Aorta (tissue), 5 donors: ENCODE measurements at places on chromosomes 11 and 22. TPM values are rescaled to one million over a fixed set of nuclear protein-coding genes. Genes with fewer than 3 reads are reported as not detected.

Gene PATE4
- polyA plus RNA-seq: 0.50 TPM

Gene C11orf65
- polyA plus RNA-seq: not detected

DNA sequence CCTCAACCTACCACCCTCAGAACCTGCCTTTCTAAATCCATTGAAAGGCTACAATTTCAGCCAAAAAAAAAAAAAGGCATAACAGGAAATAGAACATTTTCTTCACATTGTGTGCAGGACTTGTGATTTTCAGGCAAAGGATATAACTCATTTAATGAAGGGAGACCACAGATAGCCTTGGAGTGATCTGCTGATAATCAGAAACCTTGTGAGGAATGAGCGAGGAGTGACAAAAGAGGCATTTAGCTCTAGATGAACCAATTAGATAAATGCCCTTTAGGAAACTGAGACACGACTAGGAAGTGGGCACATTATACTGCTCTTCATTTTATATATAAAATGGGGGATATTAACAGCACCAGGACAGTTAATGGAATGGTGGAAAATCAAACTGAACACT, 216.5 kb upstream of the GRIA4 start:
- DNase-seq: no peak

DNA sequence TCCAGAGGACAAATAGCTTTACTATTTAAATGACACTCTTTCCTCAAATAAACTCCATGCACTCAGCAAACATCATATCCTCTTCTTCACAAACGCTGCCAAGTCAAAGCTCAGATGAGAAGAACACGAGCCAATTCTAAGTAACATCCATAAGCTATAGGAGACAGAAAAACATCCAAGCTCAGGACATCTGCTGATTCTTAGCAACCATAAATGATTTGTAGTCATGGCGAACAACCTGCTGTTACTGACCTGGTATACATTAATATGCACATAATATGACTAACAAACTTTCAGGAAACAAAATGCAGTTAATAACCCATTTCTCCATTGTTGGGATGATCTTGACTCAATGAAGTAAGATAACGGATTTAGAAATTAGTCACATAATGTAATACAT, 6.7 kb downstream of the GALNT18 start:
- DNase-seq: no peak
